Neural crest cell (in vitro differentiated cells): ENCODE measurements at places on chromosomes 5 and 9.

GRCh38 chr9:68851657-68852056 is 146.6 kb downstream of the PIP5K1B start:
- DNase-seq: no peak

DNA sequence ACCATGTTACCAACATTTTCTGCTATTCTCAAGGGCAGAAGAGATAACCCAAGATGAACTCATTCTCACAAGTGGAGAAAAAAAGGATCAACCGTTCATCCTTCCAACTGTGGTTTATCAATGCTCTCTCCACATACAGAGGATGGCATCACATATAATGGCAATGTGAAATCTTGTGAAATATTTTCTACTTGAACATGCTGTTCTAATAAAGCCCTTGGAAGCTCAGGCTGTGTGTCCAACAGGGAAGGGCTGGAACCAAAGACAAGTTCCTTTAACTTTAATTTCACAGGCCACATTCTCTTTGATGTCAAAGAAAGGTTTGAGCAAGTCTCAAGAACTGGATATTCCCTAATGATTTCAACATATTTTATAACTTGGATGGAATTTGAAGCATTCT is 230.5 kb downstream of the SPOCK1 start:
- DNase-seq: no peak

DNA sequence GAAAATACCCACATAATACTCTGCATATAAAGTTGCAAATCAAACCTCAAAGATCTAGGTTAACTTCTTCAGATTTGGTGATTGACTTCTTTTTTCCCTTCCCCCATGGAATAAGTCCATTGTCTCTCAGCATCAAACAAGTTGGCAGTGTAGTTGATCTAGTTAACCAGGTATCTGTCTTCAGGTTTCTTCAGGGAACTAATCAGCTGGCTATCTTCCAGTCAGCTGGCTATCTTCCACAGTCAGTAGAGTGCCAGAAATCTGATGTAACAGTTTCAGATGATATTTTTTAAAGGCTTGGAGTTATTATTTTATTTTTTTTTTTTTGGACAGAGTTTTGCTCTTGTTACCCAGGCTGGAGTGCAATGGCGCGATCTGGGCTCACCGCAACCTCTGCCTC is 16.8 kb downstream of the TNFSF15 start:
- DNase-seq: no peak

DNA sequence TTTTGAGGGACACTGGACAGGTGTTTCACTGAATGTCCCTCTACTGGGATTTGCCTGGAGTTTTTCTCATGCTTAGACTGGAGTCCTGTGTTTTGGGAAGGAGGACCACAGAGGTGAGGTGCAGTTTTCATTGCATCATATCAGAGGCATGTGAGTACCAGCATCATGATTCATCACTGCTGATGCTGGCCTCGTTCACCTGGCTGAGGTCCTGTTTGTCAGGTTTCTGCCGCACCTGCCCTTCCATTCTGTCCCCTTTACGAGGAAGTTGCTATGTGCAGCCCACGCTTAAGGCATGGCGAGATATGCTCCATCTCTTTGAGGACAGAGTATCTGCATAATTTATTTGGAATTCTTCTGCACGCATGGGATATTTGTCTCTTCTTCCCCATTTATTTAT is 162.1 kb downstream of the TENT4A start:
- DNase-seq: no peak

GRCh38 chr5:138148811-138149210 is 9.6 kb upstream of the NME5 start:
- DNase-seq: no peak

GRCh38 chr5:9325549-9325948 is 220.3 kb downstream of the SEMA5A start:
- DNase-seq: no peak
